ENCODE measurements at places on chromosomes 12 and 14.

DNA sequence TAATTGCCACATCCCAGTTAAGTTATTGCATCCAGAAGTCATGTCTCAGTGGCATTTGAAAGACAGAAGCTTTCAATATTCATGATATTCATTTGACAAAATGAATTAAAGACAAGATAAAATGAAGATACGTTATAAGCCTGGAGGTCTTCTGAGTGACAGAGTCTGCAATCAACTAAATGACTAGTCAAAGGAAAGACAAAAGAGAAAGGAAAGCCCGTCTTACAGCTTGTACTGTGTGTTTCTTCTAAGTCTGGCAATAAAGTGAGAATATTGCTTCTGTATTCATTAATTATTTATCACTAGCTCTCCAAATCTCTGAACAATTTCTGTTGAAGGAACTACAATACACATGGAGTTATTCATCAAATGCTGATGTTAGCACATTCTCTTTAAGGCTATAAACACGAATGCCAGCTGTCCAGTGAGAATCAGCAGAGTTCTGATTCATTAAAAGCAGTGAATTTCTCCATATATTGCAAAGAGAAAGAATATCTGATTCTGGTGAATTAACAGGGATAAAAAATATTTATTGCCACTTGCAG lies 70.7 kb downstream of the ATXN7L3B start:
- DNase-seq: no peak

DNA sequence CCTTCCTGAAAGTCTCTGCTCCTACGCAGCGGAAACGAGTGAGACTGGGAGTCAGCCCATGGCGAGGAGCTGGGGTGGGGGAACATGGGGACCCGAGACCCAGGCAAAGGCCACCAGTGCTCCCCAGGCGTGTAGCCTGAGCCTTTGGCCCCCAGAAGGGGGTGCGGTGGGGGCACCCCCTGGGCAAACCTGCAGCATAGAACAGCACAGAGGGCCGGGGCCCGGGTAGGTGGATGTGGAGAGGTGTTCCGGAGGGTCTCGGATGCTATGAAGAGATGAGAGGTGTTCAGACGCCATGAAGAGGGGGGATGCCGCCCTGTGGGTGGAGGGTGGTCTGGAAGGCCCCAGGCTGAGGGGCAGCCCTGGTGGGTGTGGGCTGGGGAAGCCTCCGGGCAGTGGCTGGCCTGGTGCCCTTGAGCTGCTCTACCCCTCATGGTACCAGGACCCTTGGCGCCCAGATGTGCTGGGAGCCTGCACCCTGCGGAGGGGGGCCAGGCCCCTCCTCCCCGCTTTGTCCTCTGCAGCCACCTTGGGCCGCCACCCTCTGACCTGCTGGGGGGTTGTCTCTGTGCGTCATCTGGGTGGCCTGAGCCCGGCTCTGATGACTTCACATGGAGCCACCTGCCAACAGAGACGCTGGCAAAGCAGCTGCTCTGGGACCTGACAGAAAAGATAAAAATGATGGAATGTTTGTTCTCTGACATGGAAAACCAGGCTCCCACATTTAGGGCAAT lies 83.4 kb downstream of the KIF26A start:
- no peak for DNase-seq

DNA sequence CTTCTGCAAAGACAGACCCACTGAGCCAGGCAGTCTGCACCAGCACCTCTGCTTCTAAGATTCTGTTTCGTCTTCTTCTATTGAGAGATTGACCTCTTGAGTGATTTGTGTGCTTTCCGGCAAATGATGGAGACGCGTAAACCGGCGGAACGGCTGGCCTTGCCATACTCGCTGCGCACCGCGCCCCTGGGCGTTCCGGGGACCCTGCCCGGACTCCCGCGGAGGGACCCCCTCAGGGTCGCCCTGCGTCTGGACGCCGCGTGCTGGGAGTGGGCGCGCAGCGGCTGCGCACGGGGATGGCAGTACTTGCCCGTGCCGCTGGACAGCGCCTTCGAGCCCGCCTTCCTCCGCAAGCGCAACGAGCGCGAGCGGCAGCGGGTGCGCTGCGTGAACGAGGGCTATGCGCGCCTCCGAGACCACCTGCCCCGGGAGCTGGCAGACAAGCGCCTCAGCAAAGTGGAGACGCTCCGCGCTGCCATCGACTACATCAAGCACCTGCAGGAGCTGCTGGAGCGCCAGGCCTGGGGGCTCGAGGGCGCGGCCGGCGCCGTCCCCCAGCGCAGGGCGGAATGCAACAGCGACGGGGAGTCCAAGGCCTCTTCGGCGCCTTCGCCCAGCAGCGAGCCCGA lies 703 bp downstream of the ASCL4 start:
- no peak for DNase-seq

GRCh38 chr14:50319721-50320120 lies 7.6 kb downstream of the DMAC2L start:
- peak; percentile 46 for DNase-seq

DNA sequence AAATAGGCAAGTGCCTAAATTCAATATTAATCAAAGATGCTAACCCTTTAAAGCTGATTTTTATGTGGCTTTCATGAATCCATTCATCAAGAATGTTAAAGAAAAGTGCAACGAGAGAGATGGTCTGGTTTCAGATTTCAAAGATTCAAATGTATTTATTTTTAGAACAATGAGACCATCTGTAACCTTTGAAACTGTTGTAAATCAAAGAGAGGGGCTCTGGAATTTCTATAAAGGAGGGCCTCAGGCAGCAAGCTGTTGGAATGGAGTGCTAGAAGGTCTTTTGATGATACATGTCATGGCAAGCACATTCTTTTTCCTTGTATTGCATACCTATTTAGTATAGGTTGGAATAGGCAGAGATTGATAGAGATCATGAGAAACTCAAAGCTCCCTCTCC lies 433.0 kb downstream of the LRIG3 start:
- DNase-seq: no peak

DNA sequence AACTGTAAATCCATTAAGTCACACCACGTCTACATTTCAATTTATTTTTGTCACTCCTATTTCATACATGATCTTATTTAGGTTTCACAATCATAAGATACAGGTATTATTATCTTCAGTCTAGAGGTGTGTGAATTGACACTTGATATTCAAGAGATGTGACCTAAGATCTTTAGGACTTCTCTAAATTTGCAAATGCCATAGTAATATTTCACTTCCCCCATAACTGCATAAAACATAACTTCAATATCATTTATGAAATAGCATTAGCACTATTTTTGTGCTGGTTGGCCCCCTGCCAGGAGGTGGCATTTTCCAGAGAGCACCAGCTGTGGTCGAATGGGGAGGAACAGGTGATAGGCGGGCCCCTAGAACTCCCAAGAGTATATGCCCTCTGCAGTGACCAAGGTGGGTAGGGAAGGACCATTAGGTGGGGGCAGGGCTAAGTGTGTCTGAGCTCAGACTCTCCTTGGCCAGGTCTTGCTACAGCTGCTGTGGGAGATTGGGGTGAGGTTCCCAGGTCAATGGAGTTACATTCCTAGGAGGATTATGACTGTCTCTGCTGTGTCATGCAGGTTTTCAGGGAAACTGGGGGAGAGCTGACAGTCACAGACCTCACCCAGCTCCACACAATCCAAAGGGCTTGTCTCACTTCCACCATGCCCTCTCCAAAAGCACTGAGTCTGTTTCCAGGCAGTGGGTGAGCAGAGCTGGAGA lies 49.2 kb upstream of the ERGIC2 start:
- no peak for DNase-seq

GRCh38 chr12:12613344-12613743 lies 1.7 kb downstream of the CREBL2 start:
- DNase-seq: peak; percentile 15

DNA sequence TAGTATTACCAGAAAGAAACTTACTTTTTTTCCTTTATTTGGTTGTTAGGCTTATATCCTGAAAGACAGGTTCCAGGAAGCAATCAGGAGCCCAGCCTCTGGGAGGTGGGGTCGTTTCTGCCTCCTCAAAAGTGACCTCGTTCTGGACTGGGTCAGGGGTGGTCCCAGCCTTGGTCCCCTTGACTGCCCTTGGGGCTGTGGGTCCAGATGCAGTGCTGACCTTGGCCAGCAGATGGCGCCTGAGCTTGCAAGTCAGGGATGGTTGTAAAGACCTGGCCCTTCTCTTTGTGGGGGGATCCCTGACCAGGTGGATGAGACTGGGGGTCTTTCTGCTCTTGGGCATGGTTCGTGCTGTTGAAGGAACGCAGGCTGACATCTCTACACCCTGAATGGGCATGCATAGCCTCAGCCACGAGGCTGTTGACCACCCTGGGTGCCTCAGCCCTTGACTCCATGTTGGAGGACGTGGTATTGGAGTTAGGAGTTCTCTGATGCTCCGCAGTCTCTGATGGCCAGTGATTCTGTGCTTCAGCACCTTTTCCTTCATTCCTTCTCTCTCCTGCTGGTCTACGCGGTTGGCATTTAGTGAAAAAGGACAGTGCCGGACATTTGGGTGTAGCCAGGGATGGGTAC lies 62.4 kb downstream of the ADCK1 start:
- DNase-seq: peak; percentile 65

DNA sequence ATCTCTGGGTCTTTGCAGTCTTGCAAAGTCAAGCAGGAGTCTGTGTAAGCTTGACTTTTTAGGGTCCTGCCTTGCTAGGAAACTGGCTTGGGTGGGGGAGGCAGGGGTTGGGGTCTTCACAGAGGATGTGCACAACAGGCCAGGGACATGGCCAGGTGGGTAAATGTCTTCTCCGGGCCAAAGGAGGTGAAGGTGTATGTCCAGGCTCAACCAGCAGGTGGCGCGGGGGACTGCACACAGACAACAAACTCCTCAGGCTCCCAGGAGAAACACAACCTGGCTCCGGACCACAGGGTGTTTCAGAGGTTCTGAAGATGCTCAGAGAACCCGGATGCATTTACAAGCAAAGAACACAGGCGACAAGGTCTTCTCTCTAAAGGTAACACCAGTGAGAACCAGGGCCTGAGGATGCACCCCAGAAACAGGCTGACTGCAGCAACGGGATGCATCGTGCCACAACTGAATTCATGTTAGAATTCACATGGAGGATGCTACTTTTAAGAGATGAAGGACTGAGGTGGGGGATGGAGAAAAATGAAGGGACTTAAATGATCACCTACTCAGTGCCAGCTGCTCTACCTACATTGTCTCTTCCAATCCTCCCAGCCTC lies 56.0 kb downstream of the PLEKHG3 start:
- DNase-seq: peak; percentile 68

DNA sequence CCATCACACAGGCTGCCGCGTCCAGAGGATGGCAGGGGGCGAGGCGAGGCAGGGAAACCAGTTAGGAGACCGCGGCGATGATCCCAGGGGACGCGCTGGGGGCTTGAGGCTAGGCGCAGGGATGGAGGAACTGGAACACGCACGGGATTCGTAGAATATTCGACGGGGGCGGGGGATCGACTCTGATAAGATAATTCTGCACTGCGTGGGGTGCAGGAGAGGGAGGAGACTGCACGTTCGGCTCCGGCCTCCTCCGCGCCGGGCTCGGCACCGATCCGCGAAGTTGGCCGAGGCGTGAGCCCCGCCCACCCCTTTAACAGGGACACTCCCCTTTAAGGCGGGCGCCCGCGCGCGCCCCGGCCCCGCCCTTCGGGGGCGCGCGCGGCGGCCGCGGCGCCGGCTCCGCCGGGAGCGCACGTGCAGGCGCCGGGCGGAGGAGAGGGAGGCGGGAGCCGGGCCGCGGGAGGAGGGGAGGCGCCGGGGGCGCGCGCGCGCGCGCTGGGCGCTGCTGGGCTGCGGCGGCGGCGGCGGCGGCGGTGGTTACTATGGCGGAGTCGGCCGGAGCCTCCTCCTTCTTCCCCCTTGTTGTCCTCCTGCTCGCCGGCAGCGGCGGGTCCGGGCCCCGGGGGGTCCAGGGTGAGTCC lies at the start of gene ACVR1B:
ACVR1B (plus strand) TSS at position 501 of the 644 bp plus-strand sequence; CDS start at position 546, 45 bp downstream.
- peak; percentile 93 for DNase-seq

- no peak for DNase-seq
Observed at GRCh38 chr14:95038521-95039250, 118.6 kb downstream of the DICER1 start.

GRCh38 chr12:79834712-79835376 lies 100.1 kb downstream of the PPP1R12A start:
- DNase-seq: no peak

DNA sequence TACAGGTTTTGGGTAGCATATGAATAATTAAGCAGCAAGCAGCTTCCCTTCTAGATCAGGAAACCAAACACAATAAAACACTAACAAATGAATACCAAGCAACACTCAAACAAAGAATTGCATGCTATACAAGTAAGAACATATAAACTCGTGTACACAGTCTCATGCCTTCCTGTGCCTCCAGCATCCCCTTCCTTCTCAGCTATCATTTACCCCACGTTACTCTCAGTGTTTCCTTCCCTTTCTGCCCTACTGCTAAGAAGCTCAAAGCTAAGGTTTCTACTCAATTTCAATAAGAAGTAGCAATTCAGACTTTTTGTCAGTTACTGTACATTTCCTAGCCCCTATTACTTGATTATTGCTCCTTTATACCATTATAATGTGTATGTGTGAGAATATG lies 81.0 kb downstream of the DUSP16 start:
- no peak for DNase-seq

GRCh38 chr14:70897464-70897863 lies 9.8 kb upstream of the PCNX1 start:
- no peak for DNase-seq

GRCh38 chr14:102574281-102575159 lies 17.9 kb upstream of the RCOR1 start:
- no peak for DNase-seq

- no peak for DNase-seq
Observed at GRCh38 chr12:12425616-12426015, 68.7 kb downstream of the BORCS5 start.

GRCh38 chr14:51073731-51074130 lies 21.2 kb downstream of the TRIM9 start:
- DNase-seq: no peak

DNA sequence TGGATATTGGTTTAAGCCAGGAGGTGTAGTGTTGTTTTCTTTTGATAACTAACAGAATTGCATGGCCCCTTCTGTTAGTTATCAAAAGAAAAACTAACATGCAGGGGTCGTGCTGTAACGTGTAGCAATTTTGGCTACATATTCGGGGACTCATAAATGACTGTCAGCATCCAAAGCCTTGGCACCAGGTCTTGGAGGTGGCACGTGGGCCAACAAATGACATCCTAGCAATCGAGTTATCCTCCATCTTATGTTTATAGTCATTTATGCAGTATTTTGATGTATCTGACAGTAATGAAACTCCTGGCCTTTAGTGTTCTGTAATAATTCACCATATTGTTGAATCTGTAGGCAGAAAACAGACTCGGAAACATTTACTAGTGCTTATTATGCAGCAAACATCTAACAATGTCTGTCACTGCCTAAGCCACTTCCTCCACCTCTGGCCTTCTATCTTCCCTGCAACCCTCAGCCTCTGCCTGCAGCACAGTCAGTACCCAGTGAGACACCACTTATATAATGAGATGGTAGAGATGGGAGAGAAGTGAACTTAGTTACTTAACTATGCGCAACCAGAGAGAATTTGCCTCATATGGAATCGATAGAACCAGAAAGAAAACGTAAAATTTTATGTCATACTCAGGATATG lies 184.6 kb downstream of the AEBP2 start:
- DNase-seq: no peak

GRCh38 chr12:90908465-90908864 lies 46.5 kb downstream of the CCER1 start:
- peak; percentile 73 for DNase-seq

- no peak for DNase-seq
Observed at GRCh38 chr12:904010-904414, 45.5 kb downstream of the RAD52 start.
